Activated CD4-positive, CD25-positive, alpha-beta regulatory T cell (primary cell): ENCODE measurements at places on chromosomes 16 and 17.

DNA sequence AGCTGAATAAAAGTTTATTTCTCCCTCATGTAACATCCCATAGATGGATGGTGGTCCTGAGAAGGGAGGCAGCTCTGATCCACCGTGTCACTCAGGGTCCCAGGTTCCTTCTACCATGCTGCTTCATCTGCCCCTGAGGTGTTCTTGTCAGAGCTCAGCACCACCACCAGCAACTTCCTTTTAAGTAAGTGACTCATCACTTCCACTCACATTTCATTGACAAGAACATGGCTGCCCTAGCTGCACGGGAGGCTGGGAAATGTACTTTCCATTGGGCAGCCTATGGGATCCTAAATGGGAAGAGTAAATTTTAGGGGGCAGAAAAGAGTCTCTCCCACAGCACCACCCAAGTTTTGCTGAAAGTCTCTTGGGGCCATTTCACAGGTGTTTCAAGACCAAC lies 134.7 kb downstream of the USP31 start:
- no peak for DNase-seq

DNA sequence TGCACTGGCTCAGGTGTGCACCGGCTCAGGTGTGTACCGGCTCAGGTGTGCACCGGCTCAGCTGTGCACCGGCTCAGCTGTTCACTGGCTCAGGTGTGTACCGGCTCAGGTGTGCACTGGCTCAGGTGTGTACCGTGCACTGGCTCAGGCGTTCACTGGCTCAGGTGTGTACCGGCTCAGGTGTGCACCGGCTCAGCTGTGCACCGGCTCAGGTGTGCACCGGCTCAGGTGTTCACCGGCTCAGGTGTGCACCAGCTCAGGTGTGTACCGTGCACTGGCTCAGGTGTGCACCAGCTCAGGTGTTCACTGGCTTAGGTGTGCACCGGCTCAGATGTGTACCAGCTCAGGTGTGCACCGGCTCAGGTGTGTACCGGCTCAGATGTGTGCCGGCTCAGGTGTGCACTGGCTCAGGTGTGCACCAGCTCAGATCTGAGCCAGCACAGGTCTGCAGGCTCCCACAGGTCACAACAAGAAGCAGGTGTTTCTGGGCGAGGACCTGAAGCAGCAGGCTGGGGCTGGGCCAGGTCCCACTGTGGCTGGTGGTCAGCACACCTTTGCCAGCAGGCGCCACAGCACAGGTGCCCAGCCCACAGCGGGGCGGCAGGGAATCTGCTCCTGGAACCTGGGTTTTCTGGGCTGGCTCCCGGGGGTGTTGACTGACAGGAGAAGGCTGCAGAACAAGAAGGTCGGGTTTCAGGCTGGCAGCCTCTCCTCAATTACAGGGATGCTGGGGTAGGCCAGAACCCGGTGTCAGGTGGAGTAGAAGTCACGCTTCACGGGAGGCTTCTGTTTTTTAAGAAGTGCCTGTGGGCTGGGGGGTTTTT lies 17.2 kb downstream of the METRNL start:
- no peak for DNase-seq

GRCh38 chr16:30372038-30372712 lies 1.9 kb upstream of the TBC1D10B start:
- no peak for DNase-seq

GRCh38 chr17:36136036-36136435 lies 32.4 kb downstream of the CCL4 start:
- DNase-seq: no peak

DNA sequence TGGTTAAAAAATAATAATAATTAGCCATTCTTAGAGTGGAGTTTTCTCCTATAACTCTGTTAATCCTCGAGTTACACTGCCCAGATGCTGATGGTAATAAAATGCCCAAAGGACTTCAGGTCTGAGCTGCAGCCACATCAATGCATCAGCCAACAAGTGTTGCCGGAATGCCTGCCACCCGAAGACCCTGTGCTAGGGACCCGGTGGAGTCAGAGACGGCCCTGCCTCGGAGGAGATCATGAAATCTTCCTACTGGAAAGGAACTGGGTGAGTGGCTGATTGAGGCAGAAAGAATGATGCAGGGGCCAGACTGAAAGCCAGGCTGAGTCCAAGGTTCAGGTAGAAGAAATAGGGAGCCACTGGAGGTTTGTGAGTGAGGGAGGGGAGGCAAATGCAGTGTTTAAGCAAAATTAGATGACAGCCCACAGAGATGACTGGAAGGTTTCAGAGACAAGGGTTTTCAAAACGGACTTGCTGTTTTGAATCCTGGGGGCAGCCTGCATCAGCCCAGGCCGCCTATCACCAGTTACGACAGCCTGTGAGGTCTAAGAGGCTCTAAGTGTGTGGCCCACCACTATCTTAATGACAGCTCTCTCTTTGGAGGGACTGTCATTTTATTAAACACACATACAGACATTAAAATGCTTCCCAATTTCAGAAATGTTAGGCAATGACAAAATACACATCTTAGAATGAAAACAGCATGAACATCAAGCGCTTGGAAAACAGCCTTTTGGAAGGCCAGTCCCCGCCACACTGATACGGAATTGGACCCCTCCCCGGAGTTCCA lies 100.0 kb downstream of the ZNF423 start:
- no peak for DNase-seq

DNA sequence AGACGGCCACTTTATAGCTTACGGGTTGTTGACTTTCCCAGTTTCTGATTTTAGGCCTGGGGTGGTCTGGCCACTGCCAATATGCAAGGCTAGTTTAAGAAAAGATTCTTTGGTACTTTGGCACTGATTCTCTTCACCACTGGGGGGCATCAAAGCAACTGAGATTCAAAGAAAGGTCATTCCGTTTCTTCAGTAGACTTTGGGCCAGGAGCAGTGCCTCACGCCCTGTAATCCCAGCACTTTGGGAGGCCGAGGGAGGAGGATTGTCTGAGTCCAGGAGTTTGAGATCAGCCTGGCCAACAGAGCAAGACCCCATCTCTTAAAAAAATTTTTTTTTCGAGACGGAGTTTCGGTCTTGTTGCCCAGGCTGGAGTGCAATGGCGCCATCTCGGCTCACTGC lies 53.0 kb downstream of the RPA1 start:
- DNase-seq: no peak

- DNase-seq: no peak
These were observed 1.3 kb downstream of the GSPT1 start for GRCh38 chr16:11914210-11915113.
